Stimulated activated CD4-positive, alpha-beta T cell treated with anti-CD3 and anti-CD28 coated beads, Interleukin-2, amount 100 ng/mL, for 4 hours (primary cell): ENCODE measurements at places on chromosomes 4 and X.

- no peak for DNase-seq
Observed at GRCh38 chrX:68912113-68912512, 83.3 kb downstream of the EFNB1 start.

DNA sequence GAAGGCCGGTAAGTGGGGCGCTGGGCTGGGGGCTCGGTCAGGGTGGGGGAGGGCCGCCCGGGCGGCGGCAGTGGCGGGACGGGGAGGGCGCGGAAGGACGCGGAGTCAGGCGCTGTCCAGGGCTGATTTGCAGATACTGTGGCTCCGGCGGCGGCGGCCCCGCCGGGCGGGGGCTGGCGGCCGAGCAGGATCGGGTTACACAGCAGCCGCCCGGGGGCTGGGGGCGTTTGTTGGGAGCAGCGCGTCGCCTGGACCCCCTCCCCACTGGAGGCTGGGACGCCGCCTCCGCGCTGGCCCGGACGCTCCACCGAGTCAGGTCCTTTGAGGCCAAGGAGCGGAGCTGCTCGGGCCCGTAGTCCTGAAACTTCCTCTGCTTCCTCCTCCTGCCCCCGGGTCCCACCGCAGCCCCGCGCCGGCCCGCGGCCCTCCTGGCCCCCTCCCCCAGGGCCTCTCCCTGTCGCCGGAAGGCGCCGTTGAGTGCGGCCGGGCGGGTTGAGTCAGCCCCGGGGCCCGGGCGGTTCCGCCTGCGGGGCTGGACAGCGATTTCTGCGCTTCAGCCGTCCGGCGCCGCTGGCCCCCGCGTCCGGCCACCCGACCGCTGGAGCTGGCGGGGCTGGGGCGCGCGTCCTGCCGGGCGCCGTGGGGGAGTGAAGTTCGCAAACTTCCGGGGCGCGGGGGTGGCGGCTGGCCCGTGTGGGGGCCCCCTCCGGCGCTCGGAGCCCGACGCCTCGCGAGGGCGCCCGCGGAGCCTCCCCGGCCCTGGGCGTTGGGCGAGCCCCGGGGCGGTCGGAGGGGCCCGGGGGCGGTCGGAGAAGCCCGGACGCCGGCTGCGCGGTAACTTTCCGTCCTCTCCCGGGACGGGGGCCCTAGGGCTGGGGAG lies 746 bp downstream of the REST start:
- peak; percentile 61 for DNase-seq

DNA sequence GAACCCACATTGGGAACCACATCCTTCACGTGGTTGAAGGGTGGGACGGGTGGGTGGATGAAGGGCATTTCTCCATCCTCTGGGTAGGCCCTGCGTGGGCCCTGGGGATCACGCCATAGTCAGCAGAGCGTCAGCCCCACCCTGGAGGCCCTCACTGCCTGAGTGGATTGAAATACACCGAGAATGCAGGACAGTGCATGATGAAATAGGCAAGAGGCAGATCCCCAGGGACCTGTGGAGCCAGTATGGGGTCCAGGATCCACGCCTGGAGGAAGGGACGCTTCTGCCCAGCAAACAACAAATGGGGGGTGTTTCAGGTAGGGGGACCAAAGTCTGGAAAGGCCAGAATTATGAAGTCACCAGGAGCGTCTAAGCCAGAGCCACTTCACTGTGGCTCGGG lies 19.4 kb downstream of the EVC start:
- DNase-seq: no peak

- no peak for DNase-seq
Observed at GRCh38 chr4:147303174-147303872, 177.6 kb upstream of the EDNRA start.

GRCh38 chrX:136146614-136147314 lies 569 bp upstream of the FHL1 start:
- DNase-seq: peak; percentile 10

DNA sequence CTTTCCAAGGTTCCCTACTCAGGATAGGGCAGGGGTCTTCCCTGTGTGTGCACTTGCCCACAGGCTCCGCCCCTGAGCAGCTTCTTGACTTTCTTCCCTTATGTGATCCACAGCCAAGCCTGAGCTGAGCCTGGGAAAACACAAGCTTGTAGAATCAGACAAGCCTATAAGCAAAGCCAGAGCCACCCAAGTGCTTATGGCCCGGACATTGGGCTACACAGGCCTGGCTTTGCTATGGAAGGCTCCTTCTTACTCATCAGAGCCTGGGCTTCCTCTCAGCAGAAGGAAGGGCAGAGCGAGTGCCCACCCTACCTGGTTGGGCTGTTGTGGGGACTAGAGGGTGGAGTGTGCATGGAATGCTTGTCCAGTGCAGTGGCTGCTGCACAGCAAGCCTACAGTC lies 1.3 kb upstream of the TNIP2 start:
- DNase-seq: no peak

DNA sequence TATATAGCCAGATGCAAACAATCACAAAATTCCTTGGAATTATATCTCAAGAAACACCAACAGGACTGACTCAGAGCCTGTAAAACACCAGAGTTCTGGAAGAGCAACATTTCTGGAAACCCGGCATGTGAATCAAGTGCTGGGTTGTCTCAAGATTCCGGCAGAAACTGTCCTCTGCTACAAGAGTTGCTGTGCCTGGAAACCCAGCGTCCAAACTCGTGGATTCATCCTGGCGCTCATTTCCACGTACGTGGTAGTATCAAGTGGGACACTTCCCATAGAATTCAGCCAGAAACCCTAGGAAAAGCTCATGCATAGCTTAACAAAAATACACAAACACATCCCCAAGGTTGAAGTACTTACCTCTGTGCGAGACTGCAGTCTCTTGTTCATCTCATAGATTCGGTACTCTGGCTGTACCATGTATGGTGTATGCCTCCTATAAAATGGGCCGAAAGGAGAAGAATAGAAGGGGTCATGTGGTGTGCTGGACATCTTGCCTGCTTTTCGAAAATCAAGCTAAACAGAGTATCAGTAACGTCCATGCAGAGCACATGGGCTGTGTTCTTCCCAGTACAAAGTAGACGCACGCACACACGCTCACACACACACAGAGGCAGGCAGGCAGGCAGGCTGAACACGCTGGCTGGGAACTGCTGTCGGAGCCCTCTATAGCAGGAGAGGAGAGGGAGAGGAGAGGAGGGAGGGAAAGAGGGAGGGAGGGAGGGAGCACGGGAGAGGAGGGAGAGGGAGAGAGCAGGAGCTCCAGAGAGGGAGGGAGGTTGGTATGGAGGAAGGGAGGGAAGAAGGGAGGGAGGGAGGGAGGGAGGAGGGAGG lies at the start of gene LDB2:
TSS of gene LDB2 (minus strand) at position 655 of the 837 bp plus-strand sequence.
- no peak for DNase-seq

DNA sequence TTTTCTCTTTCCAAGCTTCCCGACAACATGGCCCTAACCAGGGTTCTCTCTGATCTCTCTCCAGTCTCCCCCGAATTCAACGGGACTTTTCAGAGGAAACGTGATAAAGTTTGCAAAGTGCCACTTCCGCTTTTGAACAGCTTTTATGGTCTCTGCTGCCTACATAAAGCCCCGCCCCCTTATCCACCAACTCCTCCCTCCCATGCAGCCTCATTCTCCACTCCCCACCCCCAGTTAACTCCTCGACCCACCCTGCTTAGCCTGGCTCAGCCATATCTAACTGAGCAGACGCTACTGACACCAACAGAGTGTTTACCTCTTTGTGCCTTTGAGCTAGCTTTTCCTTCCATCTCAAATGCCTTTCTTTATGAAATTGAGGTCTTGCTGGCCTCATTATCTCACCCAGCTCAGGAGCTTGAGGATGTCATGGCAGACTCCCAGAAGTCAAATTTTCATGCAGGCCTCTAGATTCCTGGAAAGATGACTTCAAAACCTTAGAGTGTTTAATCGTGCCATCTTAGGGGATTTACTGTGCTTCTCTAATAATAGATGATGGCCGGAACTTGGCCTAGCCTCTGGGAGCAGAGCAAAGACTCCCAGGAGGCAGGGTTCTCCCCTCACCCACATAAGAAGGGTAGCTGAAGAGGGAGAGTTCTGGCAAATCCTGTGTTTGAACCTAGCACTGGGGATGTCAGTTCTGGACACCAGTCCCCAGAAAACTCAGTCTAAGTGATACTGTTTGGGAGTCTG lies 606.0 kb downstream of the BCOR start:
- peak; percentile 61 for DNase-seq

DNA sequence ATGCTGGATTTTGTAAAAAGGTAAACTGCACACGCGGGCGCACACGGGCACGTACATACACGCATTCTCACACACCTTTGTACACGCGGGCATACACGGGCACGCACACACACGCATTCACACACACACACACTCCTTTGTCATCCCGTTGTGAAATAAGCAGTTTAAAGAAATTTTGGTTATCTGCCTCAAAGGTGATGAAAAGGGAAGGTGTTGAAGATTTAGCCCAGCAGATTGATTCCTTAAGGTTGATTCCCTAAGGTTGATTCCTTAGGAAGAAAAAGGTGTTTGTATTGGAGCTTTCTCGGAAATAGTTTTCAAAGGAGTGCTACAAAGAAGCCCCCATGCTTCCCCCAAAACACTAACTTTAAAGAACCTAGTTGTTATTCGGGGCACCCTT lies 693 bp downstream of the ATP10D start:
- no peak for DNase-seq

- no peak for DNase-seq
Observed at GRCh38 chr4:138035781-138036258, 206.3 kb downstream of the SLC7A11 start.

DNA sequence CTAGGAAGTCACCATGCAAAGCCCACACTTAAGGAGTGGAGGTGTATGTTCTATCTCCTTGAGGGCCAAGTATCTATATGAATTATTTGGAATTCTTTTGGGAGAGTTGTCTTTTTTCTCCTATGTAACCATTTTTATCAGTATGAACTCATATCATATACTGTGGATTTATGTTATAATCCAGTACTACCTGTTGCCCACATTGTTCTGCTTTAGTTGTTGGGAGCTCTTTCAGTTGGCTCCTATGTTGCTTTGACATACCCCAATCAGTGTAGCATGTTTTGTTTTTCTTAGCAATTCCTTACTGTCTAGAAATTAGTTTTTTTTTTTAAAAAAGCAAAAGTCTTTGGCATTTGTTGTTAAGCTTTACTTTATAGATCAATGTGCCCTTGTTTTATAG lies 13.0 kb downstream of the UCHL1 start:
- DNase-seq: no peak

DNA sequence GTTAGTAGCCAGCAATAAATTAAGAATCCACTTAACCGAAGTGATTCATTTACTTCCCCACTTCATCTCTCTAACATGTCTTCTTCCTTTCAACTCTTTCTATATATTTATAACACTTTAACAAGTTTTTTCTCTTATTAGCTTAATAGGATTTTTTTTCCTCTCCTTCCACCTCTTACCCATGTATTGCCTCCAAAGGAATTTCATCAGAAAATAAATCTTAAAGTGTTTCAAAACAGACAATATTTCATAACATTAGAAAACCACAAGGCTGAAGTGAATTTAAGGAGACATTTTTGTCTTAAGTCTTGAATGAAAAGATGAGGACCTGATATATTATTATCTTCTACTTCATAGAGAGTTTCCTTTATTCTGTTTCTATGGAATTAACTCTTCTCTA lies 101.5 kb downstream of the PDGFC start:
- no peak for DNase-seq

DNA sequence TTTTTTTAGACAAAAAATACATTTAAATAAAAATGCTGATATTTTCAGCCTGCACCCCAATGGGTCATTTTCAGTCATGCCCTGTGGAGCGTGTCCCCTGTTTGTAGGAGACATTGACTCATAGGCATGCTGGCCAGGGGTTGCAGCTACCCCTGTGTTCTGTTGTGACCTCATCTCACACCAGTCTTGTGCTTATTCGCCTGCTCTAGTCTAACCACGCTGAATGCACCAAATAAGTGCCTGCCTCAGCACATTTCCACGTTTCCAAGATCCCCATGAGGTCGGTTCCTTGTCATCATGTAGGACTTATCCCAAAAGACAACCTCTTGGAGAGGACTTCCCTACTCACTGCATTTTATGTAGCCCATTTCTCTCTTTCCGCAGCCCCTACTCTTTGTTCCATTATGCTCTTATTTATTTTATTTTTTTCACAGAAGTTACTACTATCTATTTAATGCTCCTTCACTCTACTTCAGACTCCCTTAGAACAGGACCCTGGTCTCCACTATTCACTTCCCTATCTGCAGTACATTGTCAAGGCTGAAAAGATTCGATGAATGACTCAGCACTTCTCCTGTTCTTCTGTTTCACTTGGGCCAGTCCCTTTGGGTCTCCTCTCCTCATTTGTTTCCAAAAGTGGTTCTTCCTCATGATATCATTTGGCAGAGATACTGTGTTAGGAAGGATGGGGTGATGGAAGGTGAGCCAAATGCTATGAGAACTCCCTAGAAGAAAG lies 109.7 kb downstream of the MSL3 start:
- no peak for DNase-seq

DNA sequence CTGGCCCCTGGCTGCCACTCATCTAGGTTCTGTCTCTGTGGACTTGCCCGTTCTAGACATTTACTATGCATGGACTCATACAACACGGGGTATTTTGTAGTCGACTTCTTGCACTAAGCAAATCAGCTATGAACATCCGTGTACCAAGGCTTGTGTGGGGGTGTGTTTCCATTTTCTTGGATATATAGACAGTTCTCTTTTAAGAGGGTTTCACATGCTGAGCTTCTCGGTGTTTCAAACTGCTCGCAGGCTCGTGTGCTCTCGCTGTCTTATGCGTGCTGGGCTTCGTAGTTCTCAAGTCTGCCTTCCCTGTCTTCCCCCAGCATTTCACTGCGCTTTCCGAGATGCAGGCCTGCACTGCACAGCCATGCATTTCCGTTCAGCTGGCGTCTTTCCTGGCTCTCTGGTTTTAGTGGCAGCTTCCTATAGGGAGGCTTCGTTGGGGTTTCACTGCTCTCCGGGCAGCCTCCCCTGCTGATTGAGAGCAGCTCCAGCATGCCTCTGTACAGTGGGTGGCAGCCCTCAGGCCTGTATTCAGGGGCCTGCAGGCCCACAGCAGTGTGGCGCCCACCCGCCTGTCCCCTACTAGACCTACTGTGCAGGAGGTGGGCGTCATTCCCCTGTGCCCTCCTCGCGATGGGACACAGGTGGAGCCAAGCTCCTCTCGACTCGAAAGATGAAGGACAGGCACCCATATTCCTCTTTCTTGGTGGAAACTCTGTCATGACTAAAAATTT lies 27.6 kb downstream of the ZBTB49 start:
- no peak for DNase-seq

DNA sequence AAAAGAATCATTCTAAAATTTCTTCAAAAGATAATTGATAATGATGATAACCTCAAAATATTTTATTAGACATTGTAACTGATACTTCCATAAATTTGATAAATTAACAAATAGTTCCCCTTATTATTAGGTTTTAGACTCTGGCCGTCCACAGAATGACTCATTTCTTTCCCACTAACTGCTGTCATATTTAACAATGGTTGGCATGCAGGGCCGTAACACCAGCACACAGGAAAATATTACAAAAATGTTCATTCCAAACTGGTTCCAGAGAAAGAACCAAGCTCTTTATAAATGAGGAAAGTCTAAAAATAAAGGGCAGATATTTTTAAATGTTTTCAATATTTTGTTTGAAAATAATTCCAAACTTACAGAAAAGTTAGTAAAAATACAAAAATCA lies 28.2 kb downstream of the WDFY3 start:
- DNase-seq: no peak

- no peak for DNase-seq
Observed at GRCh38 chr4:121380776-121381462, at the start of gene QRFPR. QRFPR (minus strand) TSS chr4:121381018; CDS start chr4:121380647, 371 bp downstream.

- no peak for DNase-seq
Observed at GRCh38 chrX:134712272-134712671, 54.0 kb upstream of the PLAC1 start.
